ENCODE measurements at places on chromosomes 13 and 19.

- no peak for DNase-seq
Observed at GRCh38 chr19:56760842-56761241, 79.7 kb downstream of the PEG3 start.

DNA sequence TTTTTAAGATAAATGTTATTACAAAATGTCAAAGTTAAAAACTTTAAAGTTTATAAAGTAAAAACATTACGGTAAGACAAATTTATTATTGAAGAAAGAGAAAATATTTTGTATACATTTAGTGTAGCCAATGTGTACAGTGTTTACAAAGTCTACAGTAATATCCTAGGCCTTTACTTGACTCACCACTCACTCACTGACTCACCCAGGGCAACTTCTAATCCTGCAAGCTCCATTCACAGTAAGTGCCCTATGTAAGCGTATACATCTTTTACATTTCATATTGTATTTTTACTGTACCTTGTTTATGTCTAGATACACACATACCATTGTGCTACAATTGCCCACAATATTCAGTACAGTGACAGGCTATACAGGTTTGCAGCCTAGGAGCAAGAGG is 448.2 kb downstream of the KCTD12 start:
- no peak for DNase-seq

DNA sequence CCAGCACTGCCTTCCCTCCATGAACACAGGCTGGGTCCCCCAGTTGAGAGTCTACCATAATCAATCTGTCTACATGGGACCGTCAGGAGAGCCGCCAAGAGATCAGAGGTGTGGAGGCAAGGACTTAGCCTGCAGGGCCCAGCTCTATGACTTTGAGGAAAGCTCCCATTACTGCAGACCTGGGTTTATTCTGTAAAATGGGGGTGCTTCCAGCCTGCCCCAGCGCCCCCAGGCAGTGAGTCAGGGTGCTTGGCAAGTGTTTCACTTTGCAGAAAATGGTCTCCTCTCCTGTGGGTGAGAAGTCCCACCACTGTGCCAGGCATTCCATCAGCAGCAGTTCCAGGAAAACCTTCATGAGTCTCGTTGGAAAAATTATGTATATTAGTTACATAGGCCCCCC is 75.5 kb upstream of the VSTM2B start:
- no peak for DNase-seq

GRCh38 chr13:52743988-52744387 is 4.4 kb upstream of the CNMD start:
- DNase-seq: no peak

DNA sequence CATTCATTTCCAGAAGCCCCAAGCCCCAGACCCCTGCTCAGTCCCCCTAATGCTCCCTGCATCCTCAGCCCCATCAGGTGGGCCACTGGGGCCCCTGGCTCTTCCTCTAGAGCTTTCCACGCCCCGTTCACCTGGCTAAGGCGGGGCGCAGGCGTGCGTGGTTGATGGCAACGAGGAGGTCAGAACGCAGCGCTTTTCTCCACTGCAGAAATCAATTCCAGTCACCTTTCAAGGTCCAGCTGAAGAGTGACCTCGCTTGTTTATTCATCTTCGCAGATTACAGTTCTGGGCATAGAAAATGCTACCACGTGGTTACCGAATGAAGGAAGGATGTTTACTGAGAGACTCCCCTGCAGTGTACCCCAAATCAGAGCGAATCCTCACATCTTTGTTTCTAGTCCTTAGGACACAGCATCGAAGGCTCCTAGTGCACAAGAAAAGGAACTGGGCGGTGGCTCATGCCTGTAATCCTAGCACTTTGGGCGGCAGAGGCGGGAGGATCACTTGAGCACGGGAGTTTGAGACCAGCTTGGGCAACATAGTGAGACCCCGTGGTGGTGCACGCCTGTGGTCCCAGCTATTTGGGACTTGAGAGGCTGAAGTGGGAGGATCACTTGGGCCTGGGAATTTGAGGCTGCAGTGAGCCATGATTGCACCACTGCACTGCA is 828 bp upstream of the PBX4 start:
- no peak for DNase-seq

GRCh38 chr13:45109102-45109720 is 11.1 kb upstream of the GTF2F2 start:
- no peak for DNase-seq

DNA sequence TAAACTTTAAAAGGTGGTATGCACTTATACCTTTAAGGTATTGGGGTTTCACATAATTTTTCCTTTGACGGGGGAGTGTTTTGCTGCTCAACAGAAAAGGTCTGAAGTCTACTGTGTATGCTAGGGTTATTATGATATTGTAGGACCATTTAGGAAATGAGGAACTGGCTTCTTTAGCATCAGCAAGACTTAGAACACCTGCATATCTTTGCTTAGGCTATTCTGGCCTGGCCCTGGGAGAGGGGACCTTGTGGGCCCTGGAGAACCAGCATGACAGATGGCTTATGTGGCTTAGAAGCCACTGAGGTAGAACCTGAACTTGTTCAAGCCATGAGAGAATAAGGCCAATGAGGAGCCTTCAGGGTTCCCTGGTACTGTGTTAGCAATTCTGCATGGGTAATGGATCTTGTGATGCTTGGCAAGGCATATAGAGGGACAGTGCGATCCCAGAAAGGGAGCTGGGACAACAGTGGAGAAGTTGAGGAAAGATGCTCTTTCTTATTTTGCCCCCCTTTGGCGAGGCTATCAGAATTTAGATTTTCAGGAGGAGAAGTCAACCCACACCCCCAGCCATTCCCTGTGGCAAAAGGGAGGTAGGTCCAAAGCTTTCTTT is 4.3 kb downstream of the RGCC start:
- DNase-seq: no peak

DNA sequence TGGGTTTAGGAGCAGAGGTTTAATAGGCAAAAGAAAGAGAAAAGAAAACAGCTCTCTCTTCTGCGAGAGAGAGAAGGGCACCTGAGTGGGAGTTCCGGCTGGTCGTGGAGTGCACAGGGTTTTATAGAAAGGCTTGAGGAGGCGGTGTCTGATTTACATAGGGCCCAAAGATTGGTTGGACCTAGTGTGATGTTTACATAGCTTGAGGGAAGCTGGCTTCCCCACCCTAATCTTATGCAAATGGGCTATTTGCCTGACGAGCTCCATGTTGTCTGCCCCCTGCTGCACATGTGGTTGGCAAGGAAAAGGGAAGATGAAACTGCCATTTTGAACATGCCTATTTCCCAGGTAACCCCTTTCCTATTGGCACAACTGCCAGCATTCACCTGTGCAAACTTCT is 21.5 kb upstream of the MEDAG start:
- no peak for DNase-seq

- no peak for DNase-seq
Observed at GRCh38 chr13:74674720-74675119, 540.5 kb upstream of the KLF12 start.

DNA sequence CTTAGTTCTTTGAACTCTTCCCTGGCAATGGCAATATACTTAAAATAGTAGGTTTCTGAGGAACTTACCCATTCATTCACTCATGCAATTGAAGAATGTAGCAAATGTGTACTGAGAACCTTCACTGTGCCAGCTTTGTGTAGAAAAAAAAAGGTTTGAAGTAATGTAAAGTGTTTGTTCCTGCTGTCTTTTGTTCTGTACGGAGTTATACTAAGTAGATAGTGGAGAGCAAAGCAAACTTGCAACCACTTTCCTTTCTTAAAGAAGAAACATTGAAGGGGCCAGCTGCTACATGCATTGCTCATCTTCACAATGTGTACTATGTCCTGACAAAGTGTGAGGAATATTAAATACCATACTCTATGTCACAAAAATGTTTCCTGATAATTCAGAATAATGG is 68.9 kb upstream of the FREM2 start:
- no peak for DNase-seq

DNA sequence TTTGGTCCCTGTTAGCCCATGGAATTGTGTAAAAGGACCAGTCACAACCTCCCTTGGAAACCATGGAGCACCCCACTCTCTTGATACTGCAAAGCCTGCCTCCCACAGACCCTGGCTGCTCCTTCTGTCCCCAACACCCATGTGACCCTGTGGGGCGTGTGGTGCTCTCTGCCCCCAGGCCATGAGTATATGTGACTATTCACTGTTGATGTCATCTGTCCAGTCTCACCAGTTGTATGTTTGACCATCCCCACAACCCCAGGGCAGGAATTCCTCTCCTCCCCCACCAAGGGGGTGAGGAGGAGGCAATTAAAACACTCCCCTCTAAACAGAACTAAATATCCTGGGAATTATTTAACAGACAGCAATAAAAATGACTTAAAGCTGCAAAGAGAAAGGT is 35.2 kb downstream of the KCTD15 start:
- no peak for DNase-seq

- no peak for DNase-seq
Observed at GRCh38 chr13:77298426-77298825, 28.5 kb downstream of the MYCBP2 start.

- DNase-seq: no peak
Observed at GRCh38 chr13:108858676-108859075, 229.3 kb downstream of the MYO16 start.

- DNase-seq: peak; percentile 62
Observed at GRCh38 chr19:17125062-17125727, 49.6 kb downstream of the MYO9B start.

- DNase-seq: no peak
Observed at GRCh38 chr13:108477376-108477775, 152.0 kb upstream of the MYO16 start.

GRCh38 chr13:102203718-102204117 is 198.1 kb downstream of the FGF14 start:
- no peak for DNase-seq

DNA sequence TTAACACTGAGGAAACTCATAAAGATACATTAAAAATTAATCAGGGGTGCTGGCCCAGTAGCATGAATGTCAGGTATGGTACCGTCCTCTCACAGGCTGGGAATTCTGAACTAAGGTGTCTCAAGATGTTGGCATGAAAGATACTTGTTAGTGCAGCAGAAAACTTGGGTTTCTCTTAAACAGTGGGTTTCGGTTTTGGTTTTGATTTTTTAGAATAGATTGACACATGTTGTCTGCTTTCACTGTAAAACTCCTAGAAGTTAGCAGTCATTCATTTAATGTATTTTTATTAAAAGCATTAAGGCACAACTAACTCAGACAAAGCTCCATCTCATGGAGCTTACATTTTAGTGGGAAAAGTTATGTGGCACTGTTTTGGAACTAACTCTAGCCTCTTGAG is 3.5 kb upstream of the OBI1 start:
- DNase-seq: no peak

DNA sequence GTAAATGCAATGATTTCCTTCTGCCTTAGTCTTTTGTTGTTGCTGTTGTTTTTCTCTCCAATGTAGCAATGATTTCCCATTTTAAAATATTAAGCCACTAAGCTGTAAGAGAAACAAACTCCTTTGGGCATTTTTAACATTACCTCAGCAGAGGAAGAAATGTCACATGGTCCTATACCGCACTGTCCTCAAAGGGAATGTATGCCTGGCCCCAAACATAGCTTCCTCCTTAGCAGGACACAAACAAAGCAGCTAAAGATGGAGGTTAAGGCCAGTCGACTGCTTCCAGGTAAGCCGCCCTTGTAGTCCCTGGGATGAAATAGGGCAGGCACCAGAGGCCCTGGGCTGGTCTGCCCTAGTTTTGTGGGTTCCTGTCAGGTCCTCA is 249.0 kb downstream of the TSHZ3 start:
- DNase-seq: no peak

GRCh38 chr13:71830736-71831135 is 36.3 kb downstream of the DACH1 start:
- no peak for DNase-seq
